ENCODE measurements at places on chromosomes 4 and X.

- DNase-seq = no peak
Measured at GRCh38 chrX:30593440-30594200, 16.1 kb upstream of the TASL start.

- DNase-seq = peak; percentile 53
Measured at GRCh38 chrX:99301990-99302389, 1108.1 kb downstream of the PCDH19 start.

GRCh38 chrX:118963159-118963558, 11.3 kb upstream of the LONRF3 start:
- DNase-seq = no peak

DNA sequence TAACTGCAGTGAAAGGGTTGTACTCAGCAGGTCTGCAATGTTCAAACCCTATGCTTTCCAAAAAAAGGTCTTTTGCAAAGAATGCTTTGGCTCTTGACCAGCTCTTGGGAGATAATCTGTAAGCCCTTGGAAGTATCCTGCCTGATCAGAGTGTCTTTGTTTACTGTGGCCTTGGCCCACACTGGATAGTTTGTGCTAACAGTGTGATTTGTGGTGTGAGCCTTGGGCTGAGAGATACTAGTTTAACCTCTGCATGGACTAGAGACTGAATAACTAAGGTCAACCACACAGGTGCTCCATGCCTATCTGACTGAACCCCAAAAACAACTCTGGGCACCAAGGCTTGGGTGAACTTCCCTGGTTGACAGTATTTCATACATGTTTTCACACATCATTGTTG, 3.6 kb upstream of the MAGED1 start:
- DNase-seq = no peak

GRCh38 chrX:24380262-24381187, 20.1 kb downstream of the SUPT20HL1 start:
- DNase-seq = no peak

DNA sequence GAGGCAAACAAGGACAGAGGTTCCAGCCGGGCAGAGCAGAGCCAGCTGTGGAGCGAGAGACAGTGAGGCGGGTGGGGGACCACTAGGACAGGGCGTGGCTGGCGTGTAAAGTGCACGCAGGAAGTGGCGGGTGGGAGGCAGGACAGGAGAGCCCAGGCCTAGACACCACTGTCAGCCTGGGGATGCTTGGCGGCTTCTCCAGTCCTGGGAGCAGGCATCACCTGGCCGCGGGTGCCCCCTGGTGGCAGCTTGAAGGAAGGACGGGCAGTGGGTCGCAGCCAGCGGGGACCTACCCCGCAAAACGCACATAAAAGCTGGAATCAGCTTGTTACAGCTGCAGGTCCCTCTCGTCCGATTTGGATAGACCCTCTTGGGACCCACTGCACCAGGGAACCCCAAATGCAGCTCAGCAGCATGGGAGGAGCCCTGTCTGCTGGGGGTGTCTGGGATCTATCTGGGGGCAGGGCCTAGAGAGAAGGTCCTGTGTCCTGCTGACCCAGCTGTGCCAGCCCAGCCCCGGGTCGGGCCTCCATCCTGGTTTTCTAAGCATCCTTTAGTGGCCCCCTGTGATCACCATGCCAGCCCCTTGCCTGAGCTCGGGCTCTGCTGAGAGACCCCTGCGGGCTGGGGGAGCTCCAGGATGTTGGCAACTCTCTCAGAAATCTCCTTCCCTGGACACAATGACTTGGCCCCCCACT, 57.7 kb downstream of the WFS1 start:
- peak; percentile 65 for DNase-seq

DNA sequence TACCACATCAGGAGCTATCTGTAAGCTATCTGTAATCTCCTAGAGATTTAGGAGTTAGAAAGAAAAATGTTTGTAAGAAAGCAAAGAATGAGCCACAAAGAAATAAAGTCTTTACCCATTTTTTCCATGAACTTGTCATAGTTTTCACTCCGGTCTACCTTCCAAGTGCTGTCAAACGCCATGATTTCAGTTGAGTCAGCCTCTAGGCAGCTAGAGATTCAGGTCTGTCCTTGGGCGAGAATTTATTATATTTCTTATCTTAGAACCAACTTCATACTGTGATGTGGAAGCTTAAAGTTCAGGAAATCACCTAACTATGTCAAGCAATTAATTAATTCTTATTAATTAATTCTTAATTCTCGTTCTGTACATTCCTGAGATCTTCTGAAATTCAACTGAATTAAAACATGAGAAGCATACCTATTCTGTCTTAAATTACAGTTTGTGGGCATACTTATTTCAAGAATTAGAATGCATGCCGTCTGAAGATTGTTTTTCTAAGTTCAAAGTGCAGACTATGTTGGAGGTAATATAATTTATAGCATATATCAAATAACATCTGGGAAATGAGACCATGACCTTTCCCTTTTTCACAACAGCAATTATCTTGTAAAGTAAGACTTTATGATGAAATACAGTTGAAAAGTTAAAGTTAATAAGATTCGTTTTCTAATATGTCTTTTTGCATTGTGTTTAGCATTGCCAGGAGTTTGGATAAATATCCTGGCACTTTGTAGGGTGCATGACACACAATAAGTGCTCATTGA, at the start of gene FABP2:
Gene FABP2, minus strand, starts transcription at position 218 of the 767 bp plus-strand sequence. Its CDS starts 36 bp downstream, at position 182.
- no peak for DNase-seq

GRCh38 chr4:119939071-119939995, 127.3 kb downstream of the MAD2L1 start:
- no peak for DNase-seq

- no peak for DNase-seq
Measured at GRCh38 chrX:153926858-153927671, 1.0 kb upstream of the ARHGAP4 start.

- DNase-seq = no peak
Measured at GRCh38 chrX:12672367-12673106, 118.7 kb upstream of the PRPS2 start.

DNA sequence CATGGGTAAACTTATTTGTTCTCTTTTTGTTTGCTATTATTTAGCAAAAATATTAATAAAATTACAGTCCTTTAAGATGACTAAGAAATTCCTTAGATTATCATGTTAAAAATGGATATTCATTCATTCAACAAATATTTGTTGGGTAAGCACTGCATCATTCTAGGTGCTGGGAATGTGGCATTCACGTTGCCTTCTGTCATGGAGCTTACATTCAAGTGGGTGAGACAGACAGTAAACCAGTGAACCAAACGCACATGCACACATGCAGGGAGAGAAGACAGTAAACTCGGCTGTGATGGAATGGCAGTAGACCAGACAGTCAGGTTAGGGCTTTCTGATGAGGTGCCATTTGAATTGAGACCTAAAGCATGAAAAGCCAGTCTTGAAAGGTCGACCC, 91.8 kb downstream of the STOX2 start:
- DNase-seq = no peak

DNA sequence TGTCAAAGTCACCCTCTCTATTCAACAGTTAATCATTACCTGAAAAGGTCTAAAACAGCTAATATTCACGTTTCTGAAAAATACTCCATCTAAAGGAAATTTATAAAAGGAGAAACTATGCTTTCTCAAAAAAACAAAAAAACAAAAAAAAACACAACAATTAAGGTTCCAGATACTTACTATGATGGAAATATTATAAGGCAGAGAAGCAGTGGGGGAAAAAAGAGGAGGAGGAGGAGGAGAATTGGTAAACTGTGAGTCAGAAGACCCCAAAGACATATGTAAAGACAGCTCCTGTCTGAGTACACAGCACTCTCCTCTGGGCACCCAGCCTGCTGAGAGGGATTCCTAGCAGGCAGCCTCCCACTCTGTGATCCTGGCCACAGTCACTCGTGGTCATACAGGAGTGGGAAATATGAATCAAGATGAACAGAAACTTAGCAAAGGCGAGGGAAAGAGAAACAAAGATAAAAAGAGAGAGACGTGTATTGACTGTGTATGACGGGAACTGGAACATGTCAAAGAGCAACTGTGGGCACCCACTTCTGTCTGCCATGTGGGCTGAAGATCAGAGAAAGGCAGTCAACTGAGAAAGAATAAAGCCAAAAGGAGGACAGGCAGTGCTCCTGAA, 12.5 kb downstream of the KLHL15 start:
- no peak for DNase-seq

DNA sequence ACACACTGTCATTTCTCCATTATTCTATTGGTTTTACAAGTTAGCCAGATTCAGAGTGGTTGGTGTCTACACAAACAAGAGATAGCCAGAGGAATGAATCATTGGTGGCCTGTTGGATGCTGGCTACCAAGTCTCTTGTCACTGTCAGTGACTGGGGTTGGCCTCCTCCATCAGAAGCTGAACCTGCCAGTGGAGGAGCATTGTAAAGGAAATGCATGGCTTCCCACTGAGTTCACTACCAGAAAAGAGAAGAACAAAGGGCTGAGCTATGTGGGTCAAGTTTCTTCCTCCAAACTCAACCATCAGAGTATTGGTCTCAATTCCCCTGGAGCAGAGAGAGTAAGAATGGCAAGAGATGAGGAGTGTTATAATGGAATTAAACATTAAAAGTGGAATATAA, 26.5 kb upstream of the ANKRD50 start:
- no peak for DNase-seq

DNA sequence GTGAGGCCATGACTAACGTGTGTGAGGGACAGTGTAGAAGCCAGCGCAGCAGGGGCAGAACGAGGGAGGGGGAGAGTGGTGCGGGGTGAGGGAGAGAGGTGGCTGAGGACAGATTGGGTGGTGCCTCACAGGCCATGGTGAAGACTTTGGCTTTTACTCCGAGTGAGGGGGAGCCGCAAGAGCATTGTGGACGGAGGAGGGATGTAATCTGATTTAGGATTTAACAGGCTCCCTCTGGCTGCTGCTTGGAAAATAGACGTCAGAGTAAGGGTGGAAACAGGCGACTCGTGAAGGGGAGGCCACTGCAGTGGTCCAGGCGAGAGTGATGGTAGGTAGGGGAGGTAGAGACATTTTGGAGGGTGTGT, 13.0 kb downstream of the PPP1R3F start:
- peak; percentile 63 for DNase-seq

DNA sequence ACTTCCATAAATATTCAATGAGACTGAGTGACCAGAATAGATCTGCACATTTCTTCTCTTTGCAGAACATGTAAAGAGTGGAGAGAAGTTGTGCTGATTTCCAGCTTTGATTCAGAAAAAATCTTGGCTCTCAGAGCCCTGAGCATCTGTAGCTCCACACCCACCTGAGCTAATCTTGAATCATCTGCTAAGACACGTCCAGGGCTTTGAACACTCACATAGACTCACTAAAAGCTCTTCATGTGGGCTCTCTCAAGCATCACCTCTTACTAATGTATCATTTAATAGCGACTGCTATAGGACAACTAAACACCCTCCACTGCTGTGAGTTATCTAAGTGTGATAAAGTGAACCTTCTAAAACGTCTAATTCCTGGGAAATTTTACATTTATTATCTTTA, 147.7 kb upstream of the GRIA3 start:
- no peak for DNase-seq

GRCh38 chr4:38333219-38333618, 330.8 kb upstream of the KLF3 start:
- DNase-seq = no peak

- DNase-seq = no peak
Measured at GRCh38 chr4:173573725-173574124, 43.7 kb upstream of the HAND2 start.

- DNase-seq = no peak
Measured at GRCh38 chr4:1113311-1114009, at the start of gene RNF212. Gene RNF212, minus strand, starts transcription at chr4:1113564. Its CDS starts 100 bp downstream, at chr4:1113464.

GRCh38 chr4:108029016-108029720, 39.5 kb downstream of the HADH start:
- DNase-seq = no peak

GRCh38 chrX:69357317-69357716, 146.8 kb upstream of the NALF2 start:
- peak; percentile 15 for DNase-seq

DNA sequence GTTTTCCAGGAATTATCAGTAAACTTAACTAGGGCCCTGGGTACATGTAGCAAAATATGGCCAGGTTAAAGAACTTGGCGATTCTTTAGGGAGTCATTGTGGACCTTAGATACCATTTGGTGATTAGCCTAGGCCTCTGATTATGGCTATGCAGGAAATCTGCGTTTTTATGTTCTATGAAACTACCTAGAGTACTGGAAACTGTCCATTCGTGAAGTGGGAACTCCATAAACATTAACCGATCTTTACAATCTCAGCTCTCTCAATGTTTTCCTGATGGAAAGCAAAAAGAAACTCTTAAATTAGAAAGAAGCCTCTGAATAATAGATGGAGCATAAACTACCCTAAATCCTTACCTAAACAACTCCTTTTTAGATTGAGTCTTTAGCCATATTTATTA, 121.9 kb downstream of the SH3RF1 start:
- DNase-seq = no peak

- DNase-seq = no peak
Measured at GRCh38 chr4:41349021-41349420, 92.3 kb downstream of the UCHL1 start.

- DNase-seq = peak; percentile 35
Measured at GRCh38 chr4:86891762-86892635, at the start of gene C4orf36. Gene C4orf36, minus strand, starts transcription at chr4:86892422. Its CDS starts 902 bp downstream, at chr4:86891520.

GRCh38 chrX:17773221-17773876, 36.1 kb downstream of the SCML1 start:
- DNase-seq = no peak

DNA sequence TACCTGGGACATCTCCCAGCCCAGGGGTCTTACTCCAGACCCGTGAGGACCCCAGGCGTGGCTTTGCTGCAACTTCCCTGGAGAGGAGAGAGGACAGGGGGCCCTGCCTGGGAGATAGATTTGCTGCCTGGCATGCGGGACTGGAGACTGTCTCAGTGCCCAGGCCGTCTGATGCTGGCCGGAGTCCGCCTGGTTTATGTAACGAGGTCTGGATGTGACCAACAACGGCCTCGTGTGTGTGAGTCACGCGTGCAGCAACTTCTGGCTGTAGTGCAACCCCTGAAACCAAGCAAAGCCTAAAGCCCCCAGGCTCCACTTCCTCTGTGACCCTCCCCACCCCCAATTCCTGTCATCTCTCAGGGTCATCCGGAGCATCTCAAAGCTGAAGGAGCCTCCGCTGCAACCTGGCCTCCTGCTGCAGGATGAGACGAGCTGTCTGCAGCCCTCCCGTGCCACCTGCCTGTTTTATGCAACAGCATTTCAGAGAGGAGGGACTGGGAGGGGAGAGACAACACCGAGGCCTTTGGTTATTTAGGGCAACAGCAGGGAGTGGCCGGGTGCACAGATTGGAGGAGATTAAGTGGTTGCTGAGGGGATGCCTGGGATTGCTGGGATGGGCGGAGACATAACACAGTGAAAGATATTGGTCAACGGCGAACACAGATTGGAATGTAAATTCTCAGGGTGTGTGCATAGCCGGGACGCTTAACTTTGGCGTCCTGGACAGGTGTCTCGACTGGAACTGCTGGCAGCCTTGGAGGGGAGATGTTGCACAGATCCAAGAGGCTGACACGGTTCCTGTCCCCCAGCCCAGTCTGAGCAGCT, 16.0 kb downstream of the XG start:
- peak; percentile 86 for DNase-seq

GRCh38 chr4:21507439-21507838, 441.1 kb downstream of the KCNIP4 start:
- peak; percentile 59 for DNase-seq

- DNase-seq = no peak
Measured at GRCh38 chr4:6746721-6747293, 30.8 kb downstream of the BLOC1S4 start.

Data from NCI-H524 (cell line).